GM13976 (cell line): ENCODE measurements at places on chromosomes 2 and 18.

- peak; percentile 30 for DNase-seq
Observed at GRCh38 chr2:241774419-241775222, 2.0 kb upstream of the GAL3ST2 start.

GRCh38 chr2:219961947-219962498, 334.6 kb downstream of the SLC4A3 start:
- DNase-seq, result no peak

DNA sequence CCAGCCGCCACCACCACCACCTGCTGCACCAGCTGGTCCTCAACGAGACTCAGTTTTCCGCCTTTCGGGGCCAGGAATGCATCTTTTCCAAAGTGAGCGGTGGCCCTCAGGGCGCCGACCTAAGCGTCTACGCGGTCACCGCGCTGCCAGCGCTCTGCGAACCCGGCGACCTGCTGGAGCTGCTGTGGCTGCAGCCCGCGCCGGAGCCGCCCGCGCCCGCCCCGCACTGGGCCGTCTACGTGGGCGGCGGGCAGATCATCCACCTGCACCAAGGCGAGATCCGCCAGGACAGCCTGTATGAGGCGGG, 1.6 kb downstream of the LRATD1 start:
- DNase-seq, result no peak

DNA sequence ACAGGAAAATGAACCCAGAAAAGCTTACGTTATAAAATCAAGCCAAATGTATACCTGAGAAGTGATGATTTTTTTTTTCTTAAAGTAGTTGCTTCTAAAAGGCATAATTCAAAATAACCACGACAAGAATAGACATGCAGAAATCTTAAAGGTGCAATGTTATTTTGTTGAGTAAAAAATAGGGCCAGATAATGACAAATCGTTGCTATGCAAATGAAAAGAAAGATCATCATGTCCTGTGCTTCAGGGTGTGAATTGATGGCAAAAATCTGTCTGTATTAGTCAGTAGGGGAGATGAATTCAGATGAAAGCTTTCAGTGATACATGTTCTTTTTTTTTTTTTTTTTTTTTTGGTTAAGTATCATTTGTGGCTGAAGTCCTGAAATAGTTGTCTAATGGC, 24.0 kb downstream of the LYPD6B start:
- DNase-seq, result no peak

DNA sequence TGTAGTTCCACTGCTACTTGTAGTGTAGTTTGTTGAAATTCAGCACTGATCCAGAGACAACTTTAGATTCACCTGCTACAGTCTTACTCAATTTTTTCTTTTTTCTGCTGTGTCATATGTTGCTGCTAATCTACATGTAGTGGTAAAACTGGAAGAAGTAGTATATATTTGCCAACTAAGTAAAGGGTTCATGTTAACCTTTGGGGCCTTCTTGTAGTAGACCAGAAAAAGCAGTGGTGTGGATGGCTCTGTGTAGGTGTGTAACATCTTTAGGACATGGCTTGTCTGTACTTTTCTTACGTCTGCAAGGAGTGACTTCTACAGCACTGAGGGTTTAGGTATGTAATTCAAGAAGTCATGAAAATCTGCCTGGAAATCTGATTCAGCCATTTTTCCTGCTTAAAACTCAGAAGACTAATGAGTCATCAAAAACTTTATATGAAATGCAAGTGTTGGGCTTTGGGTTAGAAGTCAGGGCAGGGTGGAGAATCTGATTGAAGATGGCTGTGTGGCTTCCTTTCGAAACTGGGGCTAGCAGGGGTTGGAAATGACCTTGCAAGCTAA, 8.4 kb downstream of the PTPRM start:
- no peak for DNase-seq

GRCh38 chr18:6566338-6566911, 151.7 kb upstream of the L3MBTL4 start:
- DNase-seq, result no peak

DNA sequence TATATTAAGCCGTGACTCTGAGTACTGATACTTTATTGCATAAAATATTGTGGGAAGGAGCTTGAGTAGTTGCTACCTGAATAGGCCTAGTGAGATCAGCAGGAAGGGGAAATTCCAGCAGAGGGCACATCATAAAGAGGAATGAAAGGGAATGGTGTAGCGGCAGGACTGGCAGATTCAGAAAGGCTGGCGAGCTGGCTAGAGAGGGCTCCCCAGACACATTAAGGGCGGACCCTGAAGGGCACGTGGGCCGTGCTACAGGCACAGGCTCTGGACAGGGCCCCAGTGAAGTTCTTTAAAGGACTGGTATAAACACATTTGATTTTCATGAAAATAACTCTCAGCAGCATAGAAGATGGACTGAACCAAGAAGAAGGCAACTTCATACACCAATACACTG, 43.0 kb downstream of the PTPN2 start:
- no peak for DNase-seq

- DNase-seq, result peak; percentile 38
Observed at GRCh38 chr2:101173707-101174295, 22.6 kb upstream of the TBC1D8 start.

- DNase-seq, result no peak
Observed at GRCh38 chr18:7626922-7627440, 59.9 kb downstream of the PTPRM start.
